ENCODE measurements at places on chromosomes 11 and 22. TPM values are rescaled to one million over a fixed set of nuclear protein-coding genes. Genes with fewer than 3 reads are reported as not detected.

GRCh38 chr11:57095417-57095816 is 86.3 kb upstream of the LRRC55 start:
- no peak overlapping the region for H3K4me3 ChIP-seq
- H3K27ac ChIP-seq: no peak overlapping the region
- no peak for DNase-seq
- no peaks in the 10 kb centered on the region for H3K36me3 ChIP-seq
- no peaks in the 10 kb centered on the region for H3K27me3 ChIP-seq
- H3K4me1 ChIP-seq: peaks cover 19% of the 10 kb centered on the region

The RASL10A gene
- 1.4 TPM for total RNA-seq

DNA sequence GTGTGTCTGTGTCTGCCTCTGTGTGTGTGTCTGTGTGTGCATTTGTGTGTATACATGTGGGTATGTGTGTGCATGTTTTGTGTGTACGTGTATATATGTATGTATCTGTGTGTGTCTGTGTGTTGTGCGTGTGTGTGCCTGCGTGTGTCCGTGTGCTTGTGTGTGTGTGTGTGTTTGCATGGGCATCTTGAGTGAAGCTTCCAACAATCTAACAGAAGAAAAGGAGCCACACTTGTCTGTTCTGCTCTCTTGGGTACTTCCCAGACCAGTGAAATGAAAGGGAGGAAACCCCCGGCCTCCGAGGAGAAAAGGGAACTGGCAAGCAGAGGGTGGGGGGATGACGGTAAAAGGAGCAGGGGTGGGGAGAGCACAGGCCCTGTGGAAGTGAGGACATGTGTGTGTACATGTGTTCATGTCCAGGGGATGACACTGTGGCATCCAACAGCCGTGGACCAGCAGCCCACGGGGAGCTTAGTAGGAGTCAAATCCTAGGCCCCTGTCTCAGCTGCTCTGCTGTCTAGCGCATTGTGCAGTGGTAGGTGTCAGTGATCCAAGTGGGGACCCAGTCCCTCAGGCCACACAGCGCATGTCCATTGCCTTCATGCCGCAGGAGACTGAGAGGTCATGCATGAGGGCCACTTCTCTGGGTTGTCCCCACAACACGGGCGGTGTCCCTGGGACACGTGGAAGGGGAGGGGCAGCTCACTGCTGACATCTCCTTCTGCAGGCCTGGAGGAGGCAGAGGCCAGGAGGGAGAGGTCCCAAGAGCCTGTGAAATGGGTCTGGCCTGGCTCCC is 8.1 kb downstream of the CSF2RB start:
- no peak for DNase-seq
- H3K27me3 ChIP-seq: peaks cover 59% of the 10 kb centered on the region
- H3K27ac ChIP-seq: no peak overlapping the region

DNA sequence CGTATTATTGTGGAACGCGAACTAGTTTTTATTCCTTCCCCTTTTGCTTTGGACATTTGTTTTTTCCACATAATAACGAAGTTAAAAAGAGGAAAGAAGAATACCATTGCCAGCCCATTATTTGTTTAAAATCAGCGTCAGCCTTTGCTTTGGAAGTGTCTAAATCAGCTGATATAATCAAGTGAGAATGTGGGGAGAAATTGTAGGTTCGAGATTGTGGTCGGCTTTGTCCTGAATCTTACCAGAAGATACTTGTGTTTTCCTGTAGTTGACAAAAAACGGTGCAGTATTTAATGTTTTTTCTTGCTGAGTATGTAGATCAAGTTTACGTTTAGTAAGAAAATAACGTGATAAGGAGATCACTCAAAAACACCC is 935 bp downstream of the ZNF143 start:
- peaks cover 35% of the 10 kb centered on the region for H3K4me1 ChIP-seq
- peak overlapping the region; percentile 84 for H3K4me3 ChIP-seq
- no peaks in the 10 kb centered on the region for H3K36me3 ChIP-seq
- no peak for DNase-seq
- H3K27ac ChIP-seq: peak overlapping the region; percentile 99

GRCh38 chr22:25196326-25196725 is 3.3 kb upstream of the CRYBB3 start:
- no peaks in the 10 kb centered on the region for H3K27me3 ChIP-seq
- H3K4me1 ChIP-seq: no peaks in the 10 kb centered on the region
- no peak for DNase-seq
- H3K36me3 ChIP-seq: peaks cover 43% of the 10 kb centered on the region
- H3K27ac ChIP-seq: no peak overlapping the region
